Stimulated activated CD8-positive, alpha-beta memory T cell treated with anti-CD3 and anti-CD28 coated beads, Interleukin-7, amount 100 ng/mL, for 4 hours (primary cell): ENCODE measurements at places on chromosomes 13 and 19.

GRCh38 chr19:40163541-40164129, 27.6 kb upstream of the MAP3K10 start:
- DNase-seq: no peak

DNA sequence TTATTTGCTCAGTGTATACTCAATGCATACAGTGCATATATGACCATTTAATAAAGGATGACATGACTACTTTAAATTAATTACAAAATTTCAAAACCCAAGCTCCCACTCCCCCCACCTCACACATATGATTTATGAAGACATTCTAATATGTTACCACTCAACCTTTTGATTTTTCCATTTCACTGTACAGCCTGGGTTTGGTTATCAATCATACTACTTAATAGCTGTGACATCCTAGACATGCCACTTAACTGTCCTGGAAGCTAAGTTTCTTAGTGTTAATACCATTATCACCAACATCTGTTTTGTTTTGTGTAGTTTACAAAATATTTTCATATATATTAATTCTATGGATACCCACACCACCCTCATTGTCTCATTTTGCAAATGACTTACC, 42.2 kb downstream of the UBL3 start:
- DNase-seq: no peak

DNA sequence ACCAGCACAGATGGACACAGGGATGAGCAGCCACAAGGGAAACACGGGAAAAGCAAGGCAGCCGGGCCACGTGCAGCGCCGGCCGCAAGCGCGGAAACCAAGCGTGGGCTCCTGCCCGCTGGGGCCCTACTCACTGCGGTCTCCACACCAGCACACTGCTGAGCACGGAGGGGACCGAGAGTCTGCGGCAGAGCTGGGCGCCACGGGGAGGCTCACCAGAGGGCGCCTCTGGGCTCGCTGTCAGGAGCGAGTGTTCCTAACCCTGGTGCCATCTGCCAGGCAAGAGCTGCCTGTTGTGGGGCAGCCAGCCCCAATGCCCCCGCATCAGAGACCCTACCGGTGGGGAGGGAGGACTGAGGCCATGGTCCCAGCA, 26.5 kb downstream of the MPND start:
- peak; percentile 54 for DNase-seq

GRCh38 chr19:23474761-23475160, 79.5 kb upstream of the ZNF91 start:
- no peak for DNase-seq

- DNase-seq: no peak
Observed at GRCh38 chr13:107865318-107865575, 350.1 kb downstream of the LIG4 start.

DNA sequence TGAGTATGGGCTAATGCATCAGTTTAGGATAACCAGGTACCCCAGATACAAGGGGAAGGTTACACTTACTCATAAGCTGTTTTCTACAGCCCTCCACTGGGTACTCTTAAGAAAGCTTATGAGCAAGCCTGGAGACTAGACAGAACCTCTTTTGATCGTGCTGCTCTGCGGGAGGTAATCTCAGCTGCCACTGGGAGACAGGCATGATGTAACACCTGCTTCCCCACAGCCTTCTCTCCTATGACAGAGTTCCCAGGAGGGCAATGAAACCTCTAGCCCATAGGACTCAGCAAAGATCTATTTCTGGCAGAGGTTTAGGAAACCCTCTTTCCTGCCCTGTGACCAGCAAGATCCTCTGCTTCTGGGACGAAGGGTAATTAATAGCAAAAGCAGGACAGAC, 65.6 kb downstream of the WASF3 start:
- DNase-seq: no peak

- no peak for DNase-seq
Observed at GRCh38 chr19:46040952-46041500, at the start of gene IGFL4. Gene IGFL4, minus strand, starts transcription at chr19:46041002. Its CDS starts 40 bp downstream, at chr19:46040962.

- DNase-seq: peak; percentile 6
Observed at GRCh38 chr13:27379694-27380641, 44.5 kb upstream of the GTF3A start.

GRCh38 chr13:106588367-106588766, 20.4 kb upstream of the ARGLU1 start:
- no peak for DNase-seq

DNA sequence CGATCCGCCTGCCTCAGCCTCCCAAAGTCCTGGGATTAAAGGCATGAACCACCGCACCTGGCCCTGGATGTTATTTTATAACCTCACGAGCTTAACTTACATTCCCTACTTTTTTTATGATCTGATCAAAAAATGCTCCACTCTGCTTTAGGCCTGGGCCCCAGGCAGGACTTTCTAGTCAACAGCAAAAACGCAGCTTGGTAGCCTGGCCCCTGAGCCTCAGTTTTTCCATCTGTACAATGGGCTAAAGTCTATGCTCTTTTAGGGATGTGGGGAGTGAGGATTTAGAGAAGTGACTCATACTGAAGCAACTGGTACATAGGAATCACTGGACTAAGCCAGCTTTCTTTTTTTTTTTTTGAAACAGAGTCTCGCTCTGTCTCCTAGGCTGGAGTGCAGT, 11.9 kb upstream of the PIK3R2 start:
- no peak for DNase-seq

DNA sequence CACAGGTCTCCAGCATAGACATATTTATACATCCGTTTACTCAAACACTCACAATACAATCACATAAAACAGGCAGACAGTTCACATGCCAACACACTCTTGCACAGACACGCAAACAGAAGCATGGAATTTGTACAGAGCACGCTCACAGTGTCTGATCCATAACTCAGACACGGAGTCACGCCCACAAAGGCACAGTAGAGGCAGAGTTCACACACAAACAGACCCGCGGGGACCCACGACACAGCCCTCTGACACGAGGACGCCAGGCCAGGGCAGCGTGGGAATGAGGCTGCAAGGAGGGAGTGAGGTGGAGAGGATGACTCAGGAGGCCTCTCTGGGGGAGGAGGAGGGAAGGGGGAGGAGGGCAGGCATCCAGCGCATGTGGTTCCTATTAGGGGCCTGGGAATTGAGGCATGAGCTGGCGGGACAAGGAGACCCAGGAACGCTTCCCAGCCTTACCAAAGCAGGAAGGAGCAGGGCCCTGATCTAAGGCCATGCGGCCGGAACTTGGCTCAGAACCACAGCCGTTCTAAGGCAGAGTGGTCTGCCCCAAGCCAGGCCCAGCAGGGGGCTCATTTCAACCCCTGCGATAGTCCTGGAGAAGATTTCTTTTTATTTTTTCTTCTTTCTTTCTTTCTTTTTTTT, 9.1 kb upstream of the OLFM2 start:
- no peak for DNase-seq

GRCh38 chr13:20161951-20162300, 1.1 kb upstream of the GJA3 start:
- no peak for DNase-seq

DNA sequence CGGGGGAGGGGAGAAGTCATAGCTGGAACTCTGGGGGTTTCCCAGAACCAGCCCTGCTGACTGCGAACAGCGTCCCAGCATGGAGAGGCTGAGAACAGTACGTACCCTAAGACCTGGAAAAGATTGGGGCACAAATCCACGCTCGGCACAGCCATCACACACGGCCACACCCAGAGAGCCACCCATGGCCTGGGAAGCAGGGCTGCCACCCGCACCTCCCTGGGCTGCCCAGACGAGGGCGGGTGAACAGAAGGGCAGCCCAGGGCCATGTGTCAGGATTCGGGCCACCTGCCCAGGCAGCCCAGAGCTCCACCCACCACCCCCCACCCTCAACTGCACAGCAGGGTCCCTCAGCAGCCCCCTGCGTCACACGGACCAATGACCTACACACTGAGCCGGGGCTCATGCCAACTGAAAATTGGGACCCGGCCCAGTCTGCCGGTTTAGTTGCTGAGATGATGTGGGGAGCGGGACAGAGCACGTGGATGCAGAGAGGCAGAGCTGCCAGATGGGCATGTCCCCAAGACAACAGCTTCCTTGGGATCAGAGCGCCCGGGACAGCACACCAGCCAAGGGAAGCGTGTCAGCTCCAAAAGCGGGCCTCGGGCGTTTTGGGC, 8.5 kb downstream of the UBXN6 start:
- DNase-seq: no peak

DNA sequence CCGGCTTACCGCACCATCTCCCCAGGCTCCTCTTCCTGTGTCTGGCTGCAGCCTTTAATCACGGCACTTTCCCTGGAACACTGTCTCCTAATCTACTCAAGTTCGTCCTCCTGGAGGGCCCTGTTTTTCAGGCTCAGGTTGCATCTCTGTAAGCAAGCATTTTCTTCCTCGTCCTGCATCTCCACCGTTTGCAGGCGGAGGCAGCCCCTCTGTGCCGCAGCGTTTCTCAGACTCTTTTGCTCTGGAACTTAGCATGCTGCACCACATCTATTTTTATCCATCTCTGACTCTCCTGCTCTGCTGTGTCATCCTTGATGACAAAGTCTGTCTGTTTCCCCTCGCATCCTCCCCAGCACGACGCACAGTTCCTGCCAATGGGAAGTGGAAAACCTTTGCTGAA, 117.5 kb downstream of the ATP8A2 start:
- no peak for DNase-seq

- DNase-seq: no peak
Observed at GRCh38 chr13:79908381-79908780, 427.4 kb downstream of the NDFIP2 start.

- no peak for DNase-seq
Observed at GRCh38 chr13:33169273-33169980, 116.1 kb downstream of the STARD13 start.

GRCh38 chr13:44365008-44365407, 8.6 kb upstream of the SERP2 start:
- DNase-seq: no peak

DNA sequence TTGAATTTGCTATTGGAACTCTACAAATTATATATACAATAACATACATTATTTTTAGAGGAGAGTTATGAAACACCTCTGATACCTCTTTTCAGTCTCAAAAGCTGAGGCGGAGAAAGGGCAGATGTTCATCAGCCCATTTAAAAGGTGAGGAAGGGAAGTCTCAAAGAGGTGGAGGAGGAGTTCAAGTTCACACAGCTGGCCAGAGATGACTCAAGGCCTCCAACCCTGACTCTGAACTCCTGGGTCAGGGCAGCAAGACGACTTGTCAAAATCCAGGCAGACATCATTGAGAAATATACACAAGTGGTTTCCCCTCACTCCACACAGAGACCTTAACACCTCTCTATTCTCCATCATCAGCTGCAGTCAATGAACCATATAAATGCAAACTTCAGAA, 2.1 kb downstream of the SIAH3 start:
- DNase-seq: no peak

DNA sequence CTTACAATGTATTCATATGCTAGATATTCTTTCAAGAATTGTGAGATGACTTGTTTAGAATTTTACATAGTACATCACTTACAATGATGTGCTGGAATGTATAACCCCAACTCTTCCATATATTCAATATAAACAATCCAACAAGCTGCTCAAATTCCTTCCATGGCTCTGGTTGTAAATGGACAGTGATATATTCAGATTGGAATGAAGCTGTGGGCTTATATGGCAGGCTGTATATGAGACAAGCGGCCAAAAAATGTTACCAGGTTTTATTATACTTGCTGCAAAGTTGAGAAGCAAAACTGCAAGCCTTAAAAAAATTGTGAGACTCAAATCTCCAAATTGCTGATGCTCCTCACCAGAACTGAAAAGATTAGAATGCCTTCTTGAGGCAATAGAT, 83.6 kb upstream of the KLF12 start:
- no peak for DNase-seq

- no peak for DNase-seq
Observed at GRCh38 chr13:109971456-109972090, 185.2 kb upstream of the IRS2 start.

DNA sequence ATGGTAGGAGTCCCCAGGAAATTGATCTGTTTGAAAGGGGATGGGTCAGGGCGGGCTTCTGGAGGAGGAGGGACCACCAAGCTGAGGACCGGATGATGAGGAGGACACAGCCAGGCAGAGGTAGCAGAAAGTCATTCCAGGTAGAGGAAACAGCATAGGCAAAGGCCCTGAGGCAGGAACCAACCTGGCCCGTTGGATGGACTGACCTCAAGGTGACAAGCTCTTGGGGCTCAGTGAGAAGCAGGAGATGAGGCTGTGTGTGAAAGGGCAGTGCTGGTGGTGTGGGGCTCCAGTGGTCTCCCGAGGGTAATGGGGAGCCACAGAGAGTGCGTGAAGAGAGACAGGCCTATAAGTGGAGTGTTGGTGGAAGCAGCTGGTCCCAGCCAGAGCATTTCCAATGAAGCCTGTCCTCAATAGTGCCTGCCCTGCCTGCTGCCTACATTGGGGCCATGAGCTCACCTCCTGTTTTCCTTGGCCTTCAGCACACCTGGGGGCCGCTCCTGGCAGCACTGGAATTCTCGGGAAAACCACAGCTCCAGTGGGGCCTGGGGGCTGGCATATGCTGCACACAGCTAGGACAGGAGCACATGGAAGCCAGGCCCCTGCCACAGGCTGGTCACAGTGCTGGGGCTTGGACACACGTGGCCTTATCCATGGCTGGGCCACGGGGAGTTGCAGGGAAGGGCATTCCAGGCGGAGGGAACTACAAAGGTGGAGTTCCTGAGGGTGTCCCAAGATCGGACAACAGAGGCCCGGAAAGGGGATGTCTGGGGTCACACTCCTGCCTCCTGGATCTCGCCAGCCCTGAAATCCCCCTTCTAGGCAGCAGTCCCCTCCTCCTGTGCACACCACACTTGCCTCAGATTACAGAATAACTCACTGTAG, 2.3 kb upstream of the COMP start:
- no peak for DNase-seq

DNA sequence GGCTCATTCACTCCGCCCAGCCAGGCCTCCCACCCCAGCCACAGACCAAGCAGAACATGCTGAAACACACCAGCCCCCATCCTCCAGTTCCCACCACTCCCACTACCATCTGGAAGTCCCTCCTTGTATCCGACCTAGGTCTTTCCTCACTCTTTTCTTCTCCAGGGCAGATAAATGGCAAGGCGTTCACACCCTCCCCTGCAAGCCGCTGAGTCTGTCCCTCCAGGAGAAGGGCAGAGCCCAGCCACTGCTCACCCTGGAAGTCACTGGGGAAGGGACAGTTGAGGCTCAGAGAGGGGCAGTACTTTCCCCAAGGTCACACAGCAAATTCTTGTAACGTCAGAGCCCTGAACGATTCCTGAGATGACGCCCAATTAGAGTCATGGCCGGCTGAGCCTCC, 45.5 kb upstream of the NFIC start:
- DNase-seq: no peak

DNA sequence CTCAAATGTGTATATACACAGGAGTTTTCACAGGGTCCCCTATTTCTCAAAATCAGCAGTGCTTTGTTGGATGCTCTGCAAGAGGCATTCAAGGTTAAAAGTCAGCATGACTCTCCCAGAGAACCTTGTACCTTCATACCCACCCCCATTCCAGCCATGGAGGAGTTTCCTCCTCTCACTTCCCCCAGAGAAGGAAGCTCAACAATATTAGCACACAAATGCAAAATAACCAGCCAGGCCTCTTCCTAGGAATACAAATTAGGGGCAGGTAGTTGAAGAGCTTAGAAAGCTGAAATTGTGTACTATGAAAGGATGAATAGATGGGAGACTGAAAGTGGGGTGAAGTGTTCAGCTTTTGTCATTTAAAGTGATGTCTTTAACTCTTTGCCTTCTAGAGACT, 43.8 kb downstream of the SPRY2 start:
- no peak for DNase-seq
